ENCODE measurements at places on chromosomes 5 and 9. TPM values are rescaled to one million over a fixed set of nuclear protein-coding genes. Genes with fewer than 3 reads are reported as not detected.

The GPR21 gene
- total RNA-seq = not detected

The NPR3 gene
- 19.6 TPM for total RNA-seq

The DENND1A gene
- total RNA-seq = 9.5 TPM

The PRR16 gene
- total RNA-seq = not detected

The SLC45A2 gene
- total RNA-seq = not detected

All from A549 treated with Mapracorat at 1 μM for 4 hours (cell line).